ENCODE measurements at places on chromosomes 7 and 10.
A peak's percentile ranks its signal among the peaks of the same experiment; 100 is the strongest.

GRCh38 chr7:4906682-4907081 lies 23.2 kb upstream of the RADIL start:
- no peak for DNase-seq

DNA sequence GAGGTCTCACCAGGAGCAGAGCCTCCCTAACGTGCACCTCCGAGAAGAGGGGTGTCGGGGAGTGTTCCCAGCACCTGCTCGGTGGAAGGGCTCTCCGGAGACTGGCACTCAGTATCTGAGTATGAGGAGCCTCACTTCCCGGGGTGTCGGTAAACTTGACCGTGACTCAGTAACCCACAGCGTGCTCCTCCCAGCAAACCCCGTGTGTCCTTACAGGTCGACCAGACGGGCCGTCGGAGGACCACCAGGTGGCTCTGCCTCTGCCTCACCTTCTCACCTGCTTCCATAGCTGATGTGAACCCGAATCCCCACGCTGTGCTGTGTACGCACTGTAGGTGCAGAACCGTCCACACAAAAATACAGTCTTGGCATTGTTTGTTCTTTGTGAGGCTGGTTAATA lies 29.0 kb upstream of the KNDC1 start:
- DNase-seq = no peak

- DNase-seq = no peak
These were observed 30.5 kb downstream of the SLC13A4 start for GRCh38 chr7:135697276-135698049.

DNA sequence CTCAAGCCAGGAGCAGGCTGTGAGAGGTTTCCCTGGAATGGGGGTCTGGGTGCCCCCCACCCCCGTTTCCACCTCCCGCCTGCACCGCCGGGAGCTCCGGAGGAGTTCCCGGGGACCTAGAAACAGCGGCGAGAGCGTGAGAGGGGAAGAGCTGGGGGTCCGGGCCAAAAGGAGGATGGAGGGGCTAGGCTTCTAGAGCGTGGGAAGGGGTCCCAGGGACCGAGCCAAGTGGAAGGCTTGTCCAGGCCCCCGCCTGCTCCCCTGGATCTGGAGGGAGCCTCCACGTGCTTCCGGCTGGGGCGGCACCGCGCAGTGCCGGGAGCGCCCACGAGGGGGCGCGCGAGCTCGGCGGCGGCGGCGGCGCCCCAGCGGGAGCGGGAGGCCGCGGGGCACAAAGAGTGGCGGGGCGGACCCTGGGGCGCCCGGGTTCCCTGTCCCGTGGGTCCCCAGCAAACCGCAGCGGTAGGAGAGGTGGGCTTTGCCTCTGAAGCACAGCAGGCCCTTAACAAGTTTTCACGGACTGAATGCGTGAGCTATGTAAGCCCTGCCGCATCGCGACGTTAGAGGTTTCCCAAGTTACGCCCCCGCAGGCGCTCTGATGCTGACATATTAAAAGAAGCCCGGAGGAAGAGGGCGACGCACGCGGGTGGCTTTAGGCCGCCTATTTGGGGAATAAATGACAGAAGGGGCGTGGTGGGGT lies 104.4 kb upstream of the LRRC4 start:
- DNase-seq = peak; percentile 36

GRCh38 chr10:386771-387592 lies 251.7 kb downstream of the ZMYND11 start:
- no peak for DNase-seq

DNA sequence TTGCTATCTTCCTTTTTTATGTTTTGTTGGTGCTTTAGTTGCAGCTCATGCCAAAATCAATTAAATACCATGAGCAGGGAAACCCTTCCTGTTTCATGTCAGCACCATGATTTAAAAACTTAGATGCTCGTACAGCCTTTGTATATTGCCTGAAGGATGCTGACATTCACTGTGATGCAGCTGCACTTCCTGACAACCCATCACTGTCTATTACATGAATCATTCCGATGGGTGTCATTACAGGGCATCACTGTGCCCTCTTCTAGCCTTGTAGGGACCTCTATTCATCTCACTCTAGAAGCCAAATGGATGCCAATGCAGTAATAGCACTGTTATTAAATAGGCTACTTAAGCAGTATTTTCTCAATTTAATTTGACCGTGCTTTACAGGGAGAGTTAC lies 18.3 kb upstream of the ITGB1 start:
- DNase-seq = no peak

DNA sequence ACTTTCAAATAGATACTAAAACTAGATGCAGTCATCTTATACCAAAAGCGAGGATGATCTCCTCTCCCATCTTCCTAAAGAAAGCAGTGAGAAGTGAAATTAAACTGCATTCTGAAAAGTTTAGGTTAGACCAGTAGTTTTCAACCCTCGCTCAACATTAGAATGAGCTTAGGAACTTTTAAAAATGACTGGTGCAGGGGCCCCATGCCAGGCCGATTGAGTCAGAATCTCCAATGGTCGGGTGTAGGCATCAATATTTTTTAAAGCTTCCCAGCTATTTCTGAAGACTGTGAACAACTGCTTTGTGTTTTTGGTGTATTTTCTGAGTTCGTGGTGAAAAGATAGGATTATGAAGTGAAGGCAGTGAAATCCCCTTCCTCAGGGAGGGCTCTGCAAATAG lies 146.0 kb downstream of the VTI1A start:
- DNase-seq = no peak

DNA sequence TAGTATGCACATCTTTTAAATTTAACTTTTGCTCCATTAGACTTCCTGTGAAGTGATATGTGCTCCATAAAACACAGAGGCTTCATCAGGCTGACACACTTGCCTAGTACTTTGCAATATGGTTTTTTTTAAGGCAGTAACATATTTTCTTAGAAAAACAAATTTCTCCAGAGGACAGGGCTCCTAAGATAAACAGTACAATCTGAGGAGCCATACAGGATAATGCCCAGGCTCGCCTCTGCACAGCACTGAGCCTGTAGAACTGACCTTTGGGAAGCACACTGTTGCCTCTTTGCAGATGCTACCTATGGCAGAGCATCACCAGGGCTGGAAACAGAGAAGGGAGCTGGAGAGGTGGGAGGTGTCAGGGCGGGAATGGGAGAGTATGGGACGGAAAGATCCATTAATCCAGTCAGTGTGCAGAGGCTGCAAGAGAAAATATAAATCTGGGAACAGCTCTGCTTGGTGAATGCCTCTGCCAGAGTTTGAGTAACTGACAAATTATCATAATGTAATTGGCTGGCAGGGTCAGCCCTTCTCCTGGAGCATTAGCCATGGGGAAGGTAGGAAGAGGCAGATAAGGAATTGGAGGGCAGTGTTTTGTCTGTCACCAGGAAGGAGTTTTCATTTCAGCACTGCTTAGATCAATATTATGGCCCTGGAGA lies 132.3 kb downstream of the CREB5 start:
- DNase-seq = no peak

DNA sequence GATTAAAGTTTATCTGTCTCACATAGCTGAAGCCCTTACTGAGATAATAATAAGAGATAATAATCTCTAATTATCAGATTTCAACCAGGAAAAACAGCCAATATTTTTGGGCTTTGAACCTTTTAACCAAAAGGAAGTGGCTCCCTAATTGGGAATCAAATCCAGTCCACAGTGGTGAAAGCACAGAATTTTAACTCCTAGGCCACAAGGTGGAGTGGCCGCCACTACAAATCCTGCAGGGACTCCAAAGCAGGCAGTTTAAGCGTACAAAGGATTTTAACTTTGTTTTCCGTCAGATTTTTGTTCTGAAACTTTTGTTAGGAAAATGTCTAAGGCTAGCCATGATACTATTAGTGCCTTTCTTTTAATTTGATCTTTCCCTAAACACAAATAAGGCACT lies 99.6 kb upstream of the CCNY start:
- DNase-seq = peak; percentile 21

GRCh38 chr10:71068861-71069271 lies 143.5 kb upstream of the UNC5B start:
- DNase-seq = peak; percentile 45

DNA sequence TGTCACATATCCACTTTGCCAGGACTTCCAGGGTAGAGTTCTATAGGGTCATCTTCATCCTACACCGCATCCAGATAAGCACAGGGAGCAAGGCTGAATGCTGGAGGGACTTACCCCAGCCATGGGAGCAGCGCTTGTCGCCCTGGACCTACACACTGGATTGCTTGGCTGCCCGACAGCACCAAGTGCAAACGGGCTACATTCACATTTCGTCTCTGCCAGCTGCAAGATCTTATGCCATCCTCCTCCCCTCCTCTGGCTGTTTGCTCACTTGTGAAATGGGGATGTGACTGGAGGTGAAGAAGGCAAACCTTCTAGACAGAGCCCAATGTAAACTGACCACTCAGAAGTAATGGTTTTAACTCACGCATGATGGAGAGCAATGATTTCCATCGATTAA lies 1.0 kb downstream of the DDC start:
- DNase-seq = no peak

DNA sequence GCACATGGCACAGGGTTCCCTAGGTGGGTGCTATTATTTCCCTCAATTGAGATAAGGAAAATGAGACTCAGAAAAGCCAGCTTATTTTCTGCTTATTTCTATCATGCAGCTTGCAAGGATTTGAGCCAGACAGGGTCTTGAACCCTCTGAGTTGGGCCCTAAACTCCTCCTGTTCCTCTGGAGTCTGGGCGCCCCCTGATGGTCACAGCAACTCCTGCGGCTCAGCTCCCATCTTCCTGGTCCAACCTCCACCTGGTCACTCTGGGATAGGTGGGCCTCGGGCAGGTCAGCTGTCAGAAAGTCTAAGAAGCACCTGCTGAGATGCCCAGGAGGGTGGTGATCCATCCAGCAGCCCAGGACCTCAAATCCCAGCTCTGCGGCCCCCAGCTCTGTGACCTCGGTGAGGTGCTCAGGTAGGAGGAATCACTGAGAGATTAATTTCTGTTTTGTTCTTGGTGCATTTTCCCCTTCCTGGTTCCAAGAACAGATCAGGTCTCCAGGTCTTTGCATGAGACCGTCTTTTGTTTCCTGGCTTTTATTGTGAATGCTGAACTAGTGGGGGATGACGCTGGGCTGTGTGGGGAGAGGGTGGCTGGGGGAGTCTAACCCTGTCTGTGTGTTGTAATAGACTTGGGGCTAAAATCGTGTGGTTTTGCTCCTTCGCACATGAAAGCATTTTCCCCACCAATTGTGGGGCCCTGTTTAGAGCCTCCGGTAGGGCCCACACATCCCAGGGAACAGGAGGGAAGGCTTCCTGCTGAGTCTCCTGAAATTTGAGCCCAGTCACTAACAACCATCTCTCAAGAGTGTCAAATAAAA lies 32.8 kb downstream of the TMEM130 start:
- DNase-seq = no peak

DNA sequence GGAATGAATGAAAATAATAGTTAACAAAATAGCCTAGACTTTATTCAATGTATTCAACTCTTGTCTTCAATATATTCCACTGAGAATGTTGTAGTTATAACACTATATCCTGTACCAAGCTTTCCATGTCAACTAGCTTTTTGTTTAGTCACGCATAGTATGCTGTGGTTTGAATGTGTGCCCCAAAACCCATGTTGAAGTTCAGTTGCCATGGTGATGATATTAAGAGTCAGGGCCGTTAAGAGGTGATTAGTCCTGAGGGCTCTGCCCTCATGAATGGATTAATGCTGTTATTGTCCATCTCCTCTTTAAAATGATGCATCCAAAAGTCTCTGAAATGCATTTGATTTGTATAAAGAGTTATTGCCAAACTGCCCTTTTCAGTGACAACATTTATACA lies 887.6 kb downstream of the NRG3 start:
- no peak for DNase-seq

DNA sequence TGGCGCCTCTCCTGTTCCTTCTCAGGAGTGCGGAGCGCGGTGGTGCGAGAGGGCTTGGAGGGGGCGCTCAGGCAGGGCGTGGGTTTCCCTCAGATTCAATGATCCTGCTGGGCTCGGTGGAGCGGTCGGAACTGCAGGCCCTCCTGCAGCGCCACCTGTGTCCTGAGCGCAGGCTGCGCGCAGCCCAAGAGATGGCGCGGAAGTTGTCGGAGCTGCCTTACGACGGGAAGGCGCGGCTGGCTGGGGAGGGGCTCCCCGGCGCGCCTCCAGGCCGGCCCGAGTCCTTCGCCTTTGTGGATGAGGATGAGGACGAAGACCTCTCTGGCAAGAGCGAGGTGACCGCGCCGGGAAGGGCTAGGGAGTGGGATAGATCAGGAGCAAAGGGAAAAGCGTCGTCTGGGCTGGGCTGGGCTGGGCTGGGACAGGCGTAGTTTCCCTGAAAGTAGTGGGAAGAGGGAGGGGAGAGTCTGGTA lies 17.0 kb downstream of the FAM131B start:
- no peak for DNase-seq

DNA sequence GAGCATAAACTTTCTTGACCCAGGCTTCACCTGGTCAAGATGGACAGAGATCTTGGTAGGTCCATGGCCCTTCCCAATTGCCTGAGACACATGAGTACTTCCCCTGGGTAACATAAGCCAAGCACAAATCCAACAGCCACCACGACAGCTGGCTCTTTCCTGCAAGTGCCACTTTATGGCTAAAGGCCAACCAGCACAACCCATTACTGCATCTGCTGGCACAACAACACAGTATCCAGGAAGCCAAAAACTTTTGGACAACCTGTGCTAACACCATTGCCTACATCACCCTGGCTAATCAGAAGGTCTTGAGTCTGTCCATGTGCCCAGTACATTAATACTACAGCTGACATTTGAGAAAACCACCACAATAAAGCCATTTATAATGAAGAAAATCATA lies 548.0 kb upstream of the SEMA3D start:
- no peak for DNase-seq

- no peak for DNase-seq
These were observed 684 bp upstream of the HOXA5 start for GRCh38 chr7:27143950-27144780.

DNA sequence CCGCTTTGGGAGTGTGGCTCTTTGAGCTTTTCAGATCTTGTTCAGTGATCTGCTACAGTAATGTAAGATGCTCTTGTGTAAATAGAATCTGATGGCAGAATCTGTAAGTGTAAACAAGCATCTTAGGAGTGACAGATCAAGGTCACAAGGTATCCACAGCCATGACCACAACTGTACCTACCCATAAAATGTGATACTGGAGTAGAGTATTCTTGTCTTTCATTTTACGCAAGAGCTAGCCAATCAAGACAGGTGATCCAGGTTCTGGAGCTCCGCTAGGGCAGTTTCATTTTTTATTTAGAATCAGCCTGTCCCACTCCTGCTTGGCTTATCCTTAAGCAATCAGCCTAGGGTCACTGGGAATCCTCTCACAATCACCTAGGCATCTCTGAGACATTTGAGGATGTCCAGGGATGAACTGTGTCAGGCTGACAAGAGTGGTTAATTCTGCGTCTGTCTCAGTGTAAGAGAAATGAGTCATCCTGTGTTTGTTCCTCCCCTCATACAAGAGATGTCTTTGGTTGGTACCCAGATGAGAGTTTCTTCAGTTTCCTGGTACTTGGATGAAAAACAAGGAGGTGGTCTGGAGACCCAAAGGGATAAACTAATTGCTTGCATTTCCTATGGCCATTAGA lies 13.6 kb downstream of the ZNF138 start:
- no peak for DNase-seq

DNA sequence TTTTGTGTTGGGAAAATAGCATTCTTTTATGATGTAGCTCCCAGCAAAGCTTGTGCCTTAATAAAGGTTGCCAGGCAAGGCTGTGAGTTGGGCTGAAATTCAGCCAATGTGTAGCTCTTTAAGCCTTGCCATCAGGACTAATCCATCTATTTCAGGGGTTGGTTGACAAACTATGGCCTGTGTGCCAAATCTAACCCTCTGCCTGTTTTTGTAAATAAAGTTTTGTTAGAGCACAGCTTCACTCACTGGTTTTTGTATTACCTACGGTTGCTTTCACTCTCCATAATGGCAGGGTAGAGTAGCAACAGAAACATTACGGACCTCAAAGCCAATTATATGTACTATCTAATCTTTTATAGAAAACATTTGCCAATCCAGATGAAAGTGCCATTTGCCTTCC lies 638.1 kb upstream of the POT1 start:
- no peak for DNase-seq

Measured in AG10803 (cell line).